ENCODE measurements at places on chromosomes 7 and 10. TPM values are rescaled to one million over a fixed set of nuclear protein-coding genes. Genes with fewer than 3 reads are reported as not detected.

- H3K4me3 ChIP-seq = no peak overlapping the region
- no peaks in the 10 kb centered on the region for H3K27me3 ChIP-seq
- no peak overlapping the region for H3K27ac ChIP-seq
- H3K36me3 ChIP-seq = no peaks in the 10 kb centered on the region
Measured at GRCh38 chr10:47029181-47030009, 118.2 kb downstream of the PTPN20 start.

- no peak for DNase-seq
- H3K4me3 ChIP-seq = no peak overlapping the region
- no peak overlapping the region for H3K27ac ChIP-seq
- H3K27me3 ChIP-seq = peaks cover 2% of the 10 kb centered on the region
- no peaks in the 10 kb centered on the region for H3K36me3 ChIP-seq
Measured at GRCh38 chr10:31769564-31769963, 159.1 kb downstream of the ARHGAP12 start.

Gene COL17A1
- not detected for total RNA-seq

GRCh38 chr7:92624298-92624996 is 34.3 kb upstream of the FAM133B start:
- H3K27me3 ChIP-seq = no peaks in the 10 kb centered on the region
- H3K4me3 ChIP-seq = peak overlapping the region; percentile 72
- H3K27ac ChIP-seq = peak overlapping the region; percentile 95

DNA sequence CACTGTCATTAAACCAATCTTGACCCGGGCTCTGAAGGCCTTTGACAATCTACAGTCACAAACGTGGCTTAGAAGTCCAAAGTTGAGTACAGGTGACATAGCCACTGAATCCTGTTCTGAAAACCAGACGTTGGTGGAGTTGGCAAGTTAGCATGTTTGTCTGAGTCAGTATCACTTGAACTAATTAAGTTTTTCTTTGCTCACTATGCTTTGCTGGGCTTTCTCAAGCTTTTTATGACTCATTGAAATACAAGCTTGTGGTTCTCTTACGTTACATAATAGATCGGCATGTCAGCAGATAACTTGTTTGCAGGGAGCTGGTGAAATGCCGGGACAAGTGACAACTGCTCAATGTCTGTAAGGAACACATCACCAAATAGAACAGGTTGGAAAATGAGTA is 53.8 kb downstream of the ARL5B start:
- peaks cover 6% of the 10 kb centered on the region for H3K27me3 ChIP-seq
- no peak overlapping the region for H3K4me3 ChIP-seq
- H3K27ac ChIP-seq = no peak overlapping the region
- H3K4me1 ChIP-seq = no peaks in the 10 kb centered on the region
- no peaks in the 10 kb centered on the region for H3K36me3 ChIP-seq

Gene ZNF365
- 1.5 TPM for total RNA-seq

Gene AKR1C8
- 0.38 TPM for total RNA-seq

Gene ZNF316
- 39.8 TPM for total RNA-seq

- H3K27ac ChIP-seq = no peak overlapping the region
- no peak for DNase-seq
- no peaks in the 10 kb centered on the region for H3K27me3 ChIP-seq
- no peaks in the 10 kb centered on the region for H3K36me3 ChIP-seq
- H3K4me3 ChIP-seq = no peak overlapping the region
Measured at GRCh38 chr10:124538706-124539105, 77.1 kb downstream of the LHPP start.

Gene UROS
- total RNA-seq = 51.4 TPM

- H3K4me1 ChIP-seq = no peaks in the 10 kb centered on the region
- no peak overlapping the region for H3K27ac ChIP-seq
- DNase-seq = no peak
- no peaks in the 10 kb centered on the region for H3K27me3 ChIP-seq
- H3K36me3 ChIP-seq = peaks cover 4% of the 10 kb centered on the region
Measured at GRCh38 chr7:78690174-78690573, 763.3 kb downstream of the MAGI2 start.

DNA sequence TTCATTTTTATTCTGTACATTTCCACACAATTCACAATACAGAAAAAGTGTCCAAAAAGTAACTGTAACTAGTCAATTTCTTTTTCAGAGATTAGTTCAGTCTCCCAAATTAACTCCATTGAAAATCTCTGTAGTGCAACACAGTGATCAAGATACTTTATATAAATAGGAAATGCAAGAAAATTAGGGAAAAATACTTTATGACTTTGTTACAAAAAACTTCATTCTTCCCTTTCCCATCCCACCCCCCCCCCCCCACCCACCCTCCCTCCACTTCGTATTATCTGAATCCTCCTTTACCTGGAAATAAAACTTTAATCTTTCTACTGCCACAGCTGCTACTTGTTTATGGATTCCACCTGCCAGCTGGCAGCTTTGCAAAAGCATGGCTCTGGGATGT is 37.5 kb upstream of the PTN start:
- DNase-seq = no peak
- H3K4me1 ChIP-seq = no peaks in the 10 kb centered on the region
- no peaks in the 10 kb centered on the region for H3K36me3 ChIP-seq
- no peak overlapping the region for H3K27ac ChIP-seq
- H3K27me3 ChIP-seq = no peaks in the 10 kb centered on the region
- H3K4me3 ChIP-seq = no peak overlapping the region

- H3K27me3 ChIP-seq = no peaks in the 10 kb centered on the region
- DNase-seq = no peak
- no peak overlapping the region for H3K27ac ChIP-seq
- H3K36me3 ChIP-seq = no peaks in the 10 kb centered on the region
- no peaks in the 10 kb centered on the region for H3K4me1 ChIP-seq
Measured at GRCh38 chr7:148371280-148371937, 219.2 kb upstream of the C7orf33 start.

Gene CRHR2
- total RNA-seq = not detected

- peak overlapping the region; percentile 100 for H3K27ac ChIP-seq
- H3K4me3 ChIP-seq = peak overlapping the region; percentile 99
- peaks cover 16% of the 10 kb centered on the region for H3K36me3 ChIP-seq
Measured at GRCh38 chr10:88994019-88994418, 3.4 kb downstream of the FAS start.

GRCh38 chr7:12982178-12982577 is 294.7 kb downstream of the ARL4A start:
- no peaks in the 10 kb centered on the region for H3K36me3 ChIP-seq
- H3K27me3 ChIP-seq = no peaks in the 10 kb centered on the region
- no peak for DNase-seq
- no peak overlapping the region for H3K4me3 ChIP-seq
- H3K27ac ChIP-seq = no peak overlapping the region

Gene SFTPD
- total RNA-seq = not detected

DNA sequence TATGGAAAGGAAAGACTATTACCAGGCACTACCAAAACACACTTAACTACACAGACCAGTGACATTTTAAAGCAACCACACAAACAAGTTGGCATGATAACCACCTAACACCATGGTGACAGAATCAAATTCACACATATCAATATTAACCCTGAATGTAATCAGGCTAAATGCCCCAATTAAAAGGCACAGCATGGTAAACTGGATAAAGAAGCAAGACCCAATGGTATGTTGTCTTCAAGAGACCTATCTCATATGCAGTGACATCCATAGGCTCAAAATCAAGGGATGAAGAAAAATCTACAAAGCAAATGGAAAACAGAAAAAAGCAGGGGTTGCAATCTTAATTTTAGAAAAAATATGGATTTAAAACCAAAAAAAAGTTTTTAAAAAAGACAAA is 86.0 kb downstream of the SAMD9 start:
- no peak overlapping the region for H3K4me3 ChIP-seq
- H3K27me3 ChIP-seq = no peaks in the 10 kb centered on the region
- peaks cover 48% of the 10 kb centered on the region for H3K36me3 ChIP-seq
- H3K4me1 ChIP-seq = peaks cover 27% of the 10 kb centered on the region
- DNase-seq = no peak

- H3K4me3 ChIP-seq = no peak overlapping the region
- no peak overlapping the region for H3K27ac ChIP-seq
- H3K4me1 ChIP-seq = peaks cover 28% of the 10 kb centered on the region
- no peaks in the 10 kb centered on the region for H3K36me3 ChIP-seq
- no peaks in the 10 kb centered on the region for H3K27me3 ChIP-seq
Measured at GRCh38 chr10:126009650-126010049, 113.3 kb downstream of the FANK1 start.

GRCh38 chr10:73591935-73592699 is 975 bp upstream of the USP54 start:
- no peak for DNase-seq
- peaks cover 13% of the 10 kb centered on the region for H3K4me1 ChIP-seq
- no peaks in the 10 kb centered on the region for H3K36me3 ChIP-seq

- H3K36me3 ChIP-seq = no peaks in the 10 kb centered on the region
- no peak overlapping the region for H3K4me3 ChIP-seq
- peaks cover 19% of the 10 kb centered on the region for H3K27me3 ChIP-seq
- H3K27ac ChIP-seq = no peak overlapping the region
Measured at GRCh38 chr10:114274616-114275453, 35.8 kb downstream of the VWA2 start.

Gene SPDYE2
- total RNA-seq = 0.53 TPM

- peaks cover 6% of the 10 kb centered on the region for H3K4me1 ChIP-seq
- H3K27ac ChIP-seq = no peak within 1 kb of the TSS
- H3K4me3 ChIP-seq = peak within 1 kb of the TSS; percentile 47
Measured at GRCh38 chr7:88306590-88307048, at the start of gene STEAP4. Gene STEAP4 (minus strand): TSS chr7:88306894. CDS start chr7:88284269, 22,625 bp downstream.

Gene CPXM2
- not detected for total RNA-seq

GRCh38 chr7:29381206-29382094 is 182.2 kb upstream of the PRR15 start:
- H3K36me3 ChIP-seq = no peaks in the 10 kb centered on the region
- H3K4me3 ChIP-seq = no peak overlapping the region
- H3K27ac ChIP-seq = no peak overlapping the region
- DNase-seq = no peak
- H3K4me1 ChIP-seq = peaks cover 5% of the 10 kb centered on the region

- DNase-seq = no peak
- H3K27me3 ChIP-seq = peaks cover 9% of the 10 kb centered on the region
- H3K4me1 ChIP-seq = no peaks in the 10 kb centered on the region
- H3K36me3 ChIP-seq = no peaks in the 10 kb centered on the region
- no peak overlapping the region for H3K4me3 ChIP-seq
Measured at GRCh38 chr7:27071622-27072390, 24.0 kb downstream of the HOXA1 start.

DNA sequence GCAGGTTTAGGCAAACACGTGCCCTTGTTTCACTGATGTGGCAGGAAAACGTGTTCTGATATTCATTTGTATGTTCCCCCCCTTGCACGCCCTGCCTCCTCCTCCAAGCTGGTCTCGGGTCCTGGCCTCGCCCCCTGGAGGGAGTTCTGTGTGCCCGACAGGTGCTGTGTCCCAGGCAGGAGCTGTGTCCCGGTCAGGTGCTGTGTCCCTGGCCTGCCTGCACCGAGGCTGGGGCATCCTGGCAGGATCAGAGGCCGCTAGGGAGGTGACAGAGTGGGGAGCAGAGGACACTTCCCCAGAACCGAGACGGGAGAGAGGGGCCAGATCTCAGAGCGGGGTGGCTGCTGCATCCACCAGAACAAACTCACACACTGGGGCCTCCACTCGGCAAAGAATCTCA is 45.3 kb downstream of the PRKAG2 start:
- no peaks in the 10 kb centered on the region for H3K27me3 ChIP-seq
- peaks cover 24% of the 10 kb centered on the region for H3K4me1 ChIP-seq
- peak overlapping the region; percentile 37 for H3K27ac ChIP-seq
- peaks cover 5% of the 10 kb centered on the region for H3K36me3 ChIP-seq
